ENCODE measurements at places on chromosomes 11 and 22.

DNA sequence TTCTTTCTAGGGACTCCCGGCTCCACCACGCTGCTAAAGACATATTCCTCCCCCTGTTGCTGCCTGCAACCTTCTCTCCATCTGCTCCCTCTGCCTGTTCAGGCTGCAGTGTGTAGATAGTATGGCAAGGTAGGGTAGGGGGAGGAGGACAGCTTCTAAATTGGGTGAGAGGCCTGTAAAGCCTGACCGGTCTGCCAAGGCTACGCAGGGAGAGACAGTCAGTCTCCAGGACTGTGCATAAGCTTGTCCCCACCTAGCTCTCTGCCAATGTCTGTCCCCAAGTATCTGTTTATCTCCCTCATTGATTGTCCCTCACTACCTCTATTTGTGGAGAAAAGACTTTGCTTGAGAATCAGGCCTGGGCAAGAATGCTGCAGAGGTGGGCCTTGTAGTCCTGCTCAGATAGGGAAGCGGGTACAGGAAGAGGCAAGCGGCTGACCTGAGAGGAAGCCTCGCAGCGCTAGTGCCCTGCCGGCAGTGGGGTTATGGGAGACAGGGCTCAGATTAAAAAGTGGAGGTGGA is 871 bp upstream of the SEZ6L start:
- no peak for DNase-seq

GRCh38 chr11:40293655-40294348 is 1165.7 kb downstream of the LRRC4C start:
- no peak for DNase-seq

DNA sequence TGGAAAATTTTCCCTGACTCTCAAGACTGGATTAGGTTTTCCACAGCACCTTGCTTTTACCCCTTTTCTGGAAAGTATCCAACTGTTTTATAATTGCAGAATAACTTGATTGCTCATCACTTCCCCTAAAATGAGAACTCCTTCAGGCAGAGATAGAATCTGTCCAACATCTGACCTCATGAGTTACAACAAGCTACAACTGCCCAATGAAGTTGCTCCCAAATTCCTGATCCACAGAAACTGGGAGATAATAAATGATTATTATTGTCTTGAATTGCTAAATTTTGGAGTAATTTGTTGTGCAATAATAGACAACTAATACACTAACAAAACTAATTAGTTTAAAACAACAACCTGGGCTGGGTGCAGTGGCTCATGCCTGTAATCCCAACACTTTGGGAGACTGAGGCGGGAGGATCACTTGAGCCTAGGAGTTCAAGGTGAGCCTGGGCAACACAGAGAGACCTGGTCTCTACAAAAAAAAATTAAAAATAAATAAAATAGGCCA is 10.0 kb upstream of the CCDC83 start:
- DNase-seq, result no peak

DNA sequence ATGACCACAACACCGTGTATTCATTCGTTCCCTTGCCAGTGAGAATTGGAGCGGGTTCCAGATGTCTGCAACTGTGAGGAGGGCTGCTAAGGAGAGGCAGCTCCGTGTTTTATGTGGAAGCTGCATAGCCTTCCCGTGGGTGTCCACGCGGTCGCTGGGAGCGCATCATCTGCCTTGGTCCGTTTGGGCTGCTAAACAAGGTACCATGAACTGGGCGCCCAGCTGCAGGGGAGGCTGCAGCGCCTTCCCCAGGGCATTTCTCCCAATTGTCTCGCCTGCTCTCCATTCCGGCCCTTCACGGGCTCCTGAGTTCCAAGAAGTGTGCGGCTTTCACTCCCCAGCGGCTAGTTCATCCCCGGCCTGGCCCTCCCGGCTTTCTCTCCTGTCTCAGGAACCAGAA is 1446.4 kb downstream of the TBC1D22A start:
- DNase-seq, result no peak

- peak; percentile 55 for DNase-seq
These were observed 25.8 kb upstream of the WNT11 start for GRCh38 chr11:76232026-76232665.
